ENCODE measurements at places on chromosomes 1 and 21.

DNA sequence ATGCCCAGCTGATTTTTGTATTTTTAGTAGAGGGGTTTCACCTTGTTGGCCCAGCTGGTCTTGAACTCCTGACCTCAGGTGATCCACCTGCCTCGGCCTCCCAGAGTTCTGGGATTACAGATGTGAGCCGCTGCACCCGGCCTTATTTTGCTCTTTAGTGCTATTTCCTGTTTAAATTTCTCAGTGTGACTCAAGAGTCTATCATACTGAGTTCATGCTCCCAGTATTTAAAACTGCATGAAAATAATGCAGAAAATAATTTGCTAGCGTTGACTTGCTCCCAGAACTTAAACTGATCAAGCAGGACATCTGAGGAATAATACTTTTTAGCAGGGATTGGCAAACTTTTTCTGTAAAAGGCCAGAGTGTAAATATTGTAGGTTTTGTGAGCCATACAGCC, 86.4 kb upstream of the C1orf21 start:
- no peak for DNase-seq

GRCh38 chr21:26072666-26073615, 97.6 kb downstream of the APP start:
- DNase-seq, result no peak

DNA sequence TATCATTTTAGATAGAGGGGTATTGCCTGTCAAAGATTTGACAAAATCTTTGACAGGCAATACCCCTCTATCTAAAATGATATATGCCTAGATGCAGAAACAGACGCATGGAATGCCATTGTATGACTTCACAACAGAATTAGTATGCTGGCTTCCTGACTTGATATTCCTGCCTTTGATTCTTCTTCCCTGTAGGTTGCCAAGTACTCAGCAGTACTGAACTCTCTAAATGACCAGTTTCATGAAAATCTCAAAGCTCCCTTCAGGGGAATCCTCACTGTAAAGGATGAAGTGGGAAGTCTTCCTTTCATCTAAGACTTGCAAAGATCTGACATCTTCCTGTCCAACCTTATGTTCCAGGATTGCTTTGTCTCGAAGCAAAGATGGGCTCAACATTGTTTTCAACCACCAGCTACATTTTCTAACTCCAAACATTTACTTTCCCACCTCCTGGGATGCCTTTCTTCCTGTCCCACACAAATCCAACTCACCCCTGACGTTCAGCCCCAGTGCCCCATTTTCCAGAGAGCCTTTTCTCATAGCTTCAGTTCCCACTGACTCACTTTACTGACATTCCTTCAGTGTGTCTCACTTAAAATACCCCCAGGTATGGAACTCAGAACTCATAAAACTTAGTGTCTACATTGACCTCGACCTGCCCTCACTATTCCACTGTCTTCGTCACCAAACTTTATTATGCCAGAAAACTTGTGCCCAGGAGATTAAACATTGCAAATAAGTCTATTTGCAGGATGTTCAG, 67.3 kb upstream of the KCNJ6 start:
- DNase-seq, result no peak

DNA sequence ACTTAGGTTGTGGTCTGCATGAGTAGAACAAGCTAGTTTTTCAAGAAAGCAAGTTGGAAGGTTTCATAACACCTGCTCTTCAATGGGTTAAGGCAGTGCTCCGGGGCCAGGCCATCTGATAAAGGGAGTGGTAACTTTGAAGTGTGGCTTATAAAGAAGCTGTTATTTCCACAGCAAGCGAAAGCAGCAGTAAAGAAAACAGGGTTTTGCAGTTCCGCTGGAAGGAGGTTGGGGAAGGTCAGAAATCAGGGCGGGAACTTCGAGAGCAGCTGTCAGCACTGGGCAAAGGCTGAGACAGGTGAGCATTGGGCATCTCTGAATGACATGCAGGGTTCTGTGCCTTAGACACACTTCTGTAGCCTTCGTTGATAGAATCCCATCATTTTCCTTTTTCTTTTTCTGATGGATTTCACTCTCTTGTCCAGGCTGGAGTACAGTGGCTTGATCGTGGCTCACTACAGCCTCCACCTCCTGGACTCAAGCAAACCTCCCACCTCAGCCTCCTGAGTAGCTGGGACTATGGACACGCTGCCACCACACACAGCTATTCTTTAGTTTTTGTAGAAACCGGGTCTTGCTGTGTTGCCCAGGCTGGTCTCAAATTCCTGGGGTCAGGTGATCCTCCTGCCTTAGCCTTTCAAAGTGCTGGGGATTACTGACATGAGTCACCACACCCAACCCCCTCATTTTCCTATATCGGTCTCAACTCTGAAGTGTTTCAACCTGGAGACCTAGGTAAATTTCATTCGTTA, 20.5 kb downstream of the TMEM51 start:
- no peak for DNase-seq

GRCh38 chr1:234258071-234258470, 115.2 kb upstream of the COA6 start:
- no peak for DNase-seq

GRCh38 chr1:232579958-232580941, 49.7 kb downstream of the SIPA1L2 start:
- DNase-seq, result no peak

GRCh38 chr1:85459290-85459689, 5.7 kb downstream of the DDAH1 start:
- DNase-seq, result no peak

- DNase-seq, result no peak
Measured at GRCh38 chr1:88982055-88982454, 10.4 kb downstream of the KYAT3 start.

- no peak for DNase-seq
Measured at GRCh38 chr1:158035976-158036583, 42.6 kb downstream of the KIRREL1 start.

DNA sequence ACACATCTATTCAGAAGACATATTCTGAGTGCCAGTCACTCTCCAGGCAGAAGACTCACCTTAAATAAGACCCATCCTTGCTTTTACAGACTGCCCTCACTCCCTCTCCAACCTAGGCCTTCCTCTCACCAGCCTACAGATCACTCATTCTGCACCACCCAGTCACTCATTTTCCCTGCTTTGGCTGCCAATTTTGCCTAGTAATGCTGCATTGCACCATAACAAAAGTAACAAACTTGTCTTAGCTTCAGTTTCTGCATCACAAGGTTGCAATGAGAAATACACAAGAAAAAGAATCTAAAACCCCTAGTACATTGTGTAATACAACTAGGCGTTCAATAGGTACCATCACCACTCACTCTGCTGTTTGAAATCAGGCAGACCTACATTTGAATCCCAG, 292.4 kb downstream of the PLPP3 start:
- DNase-seq, result no peak

GRCh38 chr1:1356796-1357401, 1.5 kb downstream of the MXRA8 start:
- no peak for DNase-seq

DNA sequence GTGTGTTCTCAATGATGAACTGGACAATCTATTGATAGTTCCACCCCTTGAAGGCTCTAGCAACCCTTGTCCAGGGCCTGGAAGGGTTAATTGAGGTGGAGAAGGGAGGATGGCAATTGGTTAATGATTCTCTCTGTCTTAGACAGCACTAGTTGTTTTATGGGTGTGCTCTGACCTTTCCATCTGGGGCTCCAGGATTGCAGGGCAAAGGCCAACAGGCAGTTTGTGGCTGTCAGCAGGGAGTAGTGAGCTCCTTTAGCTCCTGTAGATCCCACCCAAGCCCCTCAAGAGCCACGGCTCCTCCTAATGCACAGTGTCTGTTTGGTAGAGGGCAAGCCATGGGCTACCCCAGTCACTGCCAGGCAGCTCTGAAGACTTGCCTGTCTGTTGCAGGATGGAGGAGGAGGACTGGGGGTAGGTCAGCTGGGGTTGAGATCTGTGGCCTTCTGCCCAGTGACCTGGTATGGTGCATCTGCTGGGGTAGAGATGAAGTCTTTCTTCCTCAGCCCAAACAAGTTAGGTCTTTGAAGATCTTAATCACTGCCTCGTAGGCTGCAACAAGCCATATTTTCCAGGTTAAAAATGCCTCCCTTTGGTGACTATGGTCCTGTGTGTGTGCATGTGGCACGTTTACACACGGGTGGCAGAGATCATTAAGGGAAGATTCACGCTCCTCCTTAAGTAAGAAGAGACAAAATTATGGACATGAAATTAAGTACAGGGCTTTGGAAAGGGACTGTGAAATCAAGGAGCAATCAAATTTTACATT, 7.7 kb downstream of the MROH7 start:
- no peak for DNase-seq

DNA sequence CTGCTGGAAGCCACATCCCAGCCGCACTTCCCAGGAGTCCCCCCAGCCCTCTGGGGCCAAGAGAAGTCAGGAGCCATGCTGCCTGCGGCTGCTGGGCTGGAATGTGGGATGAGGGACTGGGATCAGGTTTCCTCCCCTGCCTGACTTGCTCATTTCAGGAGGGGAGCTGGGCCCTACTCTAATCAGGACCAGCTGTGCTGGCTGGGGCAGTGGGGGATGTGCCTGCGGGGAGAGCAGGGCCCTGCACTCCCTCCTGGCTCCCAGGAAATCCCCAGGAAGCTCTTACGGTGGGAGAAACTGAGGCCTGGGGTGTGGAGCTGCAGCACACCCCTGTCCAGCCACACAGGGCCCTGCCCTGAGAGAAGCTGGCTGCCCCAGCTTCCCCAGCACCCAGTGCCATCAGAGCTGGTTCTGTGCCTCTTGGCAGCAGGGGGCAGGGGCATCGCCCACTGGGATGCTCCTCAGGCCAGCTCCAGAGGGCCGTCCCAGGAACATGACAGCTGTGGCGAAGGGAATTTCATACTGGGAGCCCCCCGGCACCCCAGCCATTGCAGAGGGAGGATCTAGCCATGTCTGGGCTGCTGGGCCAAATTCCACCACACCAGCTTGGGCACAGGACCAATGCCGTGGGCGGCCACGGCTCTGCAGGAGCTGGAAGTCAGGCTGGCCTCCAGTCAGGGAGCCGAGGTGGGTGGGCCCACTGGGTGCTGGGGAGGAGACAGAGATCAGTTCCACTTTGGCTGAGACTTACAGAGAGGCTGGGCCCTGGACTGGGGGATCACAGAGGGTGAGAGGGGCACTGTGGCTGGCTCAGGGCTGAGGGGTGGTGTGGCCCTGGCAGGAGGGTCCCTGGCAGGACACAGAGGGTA, 21.3 kb upstream of the PRSS38 start:
- DNase-seq, result no peak

DNA sequence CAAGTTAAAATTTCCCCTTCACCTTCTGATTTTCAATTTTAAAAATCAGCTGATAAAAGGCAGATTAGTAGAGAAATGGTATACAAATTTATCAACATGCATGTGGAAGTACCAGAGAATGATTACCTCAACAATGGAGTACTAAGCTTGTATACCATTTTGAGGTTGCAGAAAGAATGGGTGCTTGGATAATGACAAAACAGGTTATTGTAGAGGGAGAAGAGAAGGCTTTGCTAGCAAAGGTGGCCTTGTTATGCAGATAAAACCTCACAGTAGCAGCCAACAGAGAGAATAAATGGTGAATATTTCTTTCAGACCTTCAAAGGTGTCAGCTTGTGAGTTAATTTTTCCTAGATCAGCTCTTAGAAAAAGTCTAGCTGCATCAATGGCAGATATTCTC, 1174.9 kb upstream of the ADGRL4 start:
- no peak for DNase-seq

DNA sequence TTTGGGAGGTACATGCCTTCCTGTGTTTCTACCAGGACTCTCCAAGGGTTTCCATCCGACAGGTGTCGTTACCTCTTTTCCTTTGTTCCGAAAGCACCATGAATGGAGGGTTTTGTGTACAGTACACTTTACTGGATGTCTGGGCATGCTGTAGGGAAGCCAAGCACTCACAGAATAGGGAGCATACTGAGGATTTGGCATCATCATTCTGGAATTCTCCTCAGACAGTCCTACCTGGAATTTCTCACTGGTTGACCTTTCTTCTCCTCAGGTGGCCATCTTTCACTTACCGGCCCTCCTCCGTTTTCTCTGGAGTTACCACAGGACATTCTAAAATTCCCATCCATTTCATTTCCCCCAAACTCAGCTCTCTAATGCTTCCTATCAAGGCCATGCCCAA, 5.9 kb upstream of the MPL start:
- no peak for DNase-seq

GRCh38 chr1:153357853-153358690, at the start of gene S100A9:
Gene S100A9 (plus strand): TSS chr1:153357854. CDS start chr1:153358284, 430 bp downstream.
- no peak for DNase-seq

DNA sequence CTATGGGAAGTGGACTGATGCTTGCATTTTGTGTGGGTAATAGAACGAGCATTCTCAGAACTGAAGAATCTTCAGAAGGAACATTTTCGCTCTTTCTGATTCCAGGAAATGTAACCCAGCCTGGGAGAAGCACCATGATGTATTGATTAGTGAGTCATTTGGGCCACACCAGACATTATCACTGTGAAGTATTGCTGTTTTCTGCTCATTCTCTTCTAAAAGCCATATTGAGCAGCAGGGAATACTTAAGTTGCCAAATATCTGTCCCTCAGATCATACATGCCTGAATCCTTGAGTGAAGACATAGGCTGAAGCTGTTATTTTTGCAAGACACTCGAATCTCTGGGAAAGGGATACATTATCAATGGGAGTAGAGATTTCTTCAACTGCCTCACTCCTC, 213.1 kb downstream of the PCP4 start:
- no peak for DNase-seq

DNA sequence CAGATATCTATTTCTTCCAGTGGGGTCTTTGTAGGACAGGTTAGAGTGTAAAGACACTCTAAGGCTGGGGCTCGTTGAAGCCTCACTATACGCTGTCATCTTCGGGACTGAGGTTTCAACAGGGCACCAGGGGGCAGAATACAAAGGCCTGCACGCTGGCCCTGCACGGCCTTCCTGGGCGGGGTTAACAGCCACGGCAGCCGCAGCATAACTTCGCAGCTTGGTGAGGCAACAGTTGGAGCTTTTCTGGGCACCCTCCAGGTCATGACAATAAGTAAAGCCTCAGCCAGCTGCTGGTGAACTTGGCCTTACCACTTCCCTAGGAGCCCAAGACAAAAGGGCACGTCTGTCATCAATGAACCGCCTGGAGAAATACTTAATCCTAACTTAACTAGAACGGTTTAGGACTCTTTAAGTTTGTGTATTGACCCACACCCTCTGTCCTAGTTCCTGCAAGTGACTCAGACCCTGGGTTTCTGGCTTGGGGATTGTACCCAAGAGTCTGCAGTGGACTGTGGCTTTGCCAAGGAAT, 2.3 kb upstream of the RUNX1 start:
- DNase-seq, result peak; percentile 84

DNA sequence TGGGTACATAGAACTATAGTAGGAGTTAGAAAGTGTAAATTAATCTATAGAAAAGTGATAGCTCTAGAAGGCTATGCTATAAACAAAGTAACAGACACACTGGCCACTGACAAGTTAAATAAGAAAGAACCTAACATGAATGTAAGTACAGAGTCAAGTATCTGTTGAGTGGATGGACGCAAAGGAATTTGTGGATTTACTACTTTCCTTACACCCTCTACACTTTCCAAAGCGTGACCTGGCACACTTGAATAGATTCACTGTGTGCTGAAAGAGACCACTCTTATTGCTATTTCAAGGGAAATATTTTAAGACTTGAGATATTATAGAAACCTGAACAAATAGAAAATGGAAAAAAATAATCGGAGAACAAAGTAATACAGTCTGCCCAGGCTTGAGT, 142.8 kb upstream of the SAMSN1 start:
- DNase-seq, result no peak

- no peak for DNase-seq
Measured at GRCh38 chr1:229229137-229229720, 41.7 kb upstream of the RAB4A start.

GRCh38 chr1:204350857-204351573, 8.7 kb downstream of the PLEKHA6 start:
- DNase-seq, result peak; percentile 11

Measured in stimulated activated CD4-positive, alpha-beta T cell treated with anti-CD3 and anti-CD28 coated beads, Interleukin-4, amount 100 ng/mL, for 24 hours (primary cell).